Activated T-helper 1 cell treated with anti-CD3 and anti-CD28 coated beads, Interleukin-2, amount 50 U/mL, for 16 hours (primary cell): ENCODE measurements at places on chromosomes 1 and 21.

- no peak for DNase-seq
Measured at GRCh38 chr1:54627196-54627595, 3.9 kb upstream of the FAM151A start.

GRCh38 chr1:204151552-204152309 lies at the start of gene ETNK2:
Gene ETNK2 (minus strand): TSS chr1:204152044. CDS start chr1:204151852, 192 bp downstream.
- DNase-seq = peak; percentile 49

- DNase-seq = no peak
Measured at GRCh38 chr1:205976708-205977401, 26.3 kb downstream of the RAB7B start.

GRCh38 chr1:50978144-50978851 lies 8.3 kb downstream of the CDKN2C start:
- DNase-seq = peak; percentile 12

DNA sequence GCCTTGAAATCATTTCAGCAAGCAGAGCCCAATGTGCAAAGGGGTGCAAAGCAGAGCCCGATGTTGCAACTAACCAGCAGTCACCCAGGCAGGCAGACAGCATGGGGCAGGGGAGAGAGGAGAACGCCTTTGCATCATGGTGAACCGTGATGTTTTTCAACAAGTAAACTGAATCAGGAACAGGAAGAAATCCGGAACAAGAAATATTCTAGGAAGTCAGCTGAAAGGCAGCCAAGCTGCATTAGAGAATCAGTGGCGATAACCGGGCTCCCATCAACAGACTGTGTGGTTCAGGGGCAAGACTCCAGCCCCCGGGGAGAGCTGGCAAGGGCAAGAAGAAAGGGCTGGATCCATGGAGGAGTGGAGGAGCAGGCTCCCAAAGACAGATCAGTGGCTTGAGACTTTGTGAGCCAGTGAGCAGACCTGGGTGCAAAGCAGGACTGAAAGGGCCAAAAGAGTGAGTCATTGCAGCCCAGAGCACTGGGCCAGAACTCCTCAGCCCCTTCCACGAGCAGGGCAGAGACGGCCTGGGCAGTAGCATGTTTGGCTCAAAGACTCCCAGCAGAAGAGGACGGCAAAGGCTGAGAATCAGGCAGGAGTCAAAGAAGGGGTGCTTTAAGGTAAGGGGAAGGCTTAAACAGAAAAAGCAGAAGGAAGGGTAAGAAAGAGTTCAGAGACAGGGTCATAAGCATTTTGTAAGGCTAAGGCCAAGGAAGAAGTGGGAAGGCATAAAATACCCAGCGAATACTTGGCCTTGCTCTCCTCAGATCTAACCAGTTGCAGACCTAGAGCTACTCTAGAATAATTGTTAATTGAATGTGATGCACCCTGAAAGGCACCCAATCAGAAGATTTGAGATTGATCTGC lies 155.0 kb downstream of the SETD4 start:
- DNase-seq = no peak

GRCh38 chr1:71041806-71042205 lies 5.8 kb downstream of the PTGER3 start:
- DNase-seq = no peak

GRCh38 chr1:115137191-115137590 lies 47.9 kb upstream of the TSPAN2 start:
- no peak for DNase-seq

DNA sequence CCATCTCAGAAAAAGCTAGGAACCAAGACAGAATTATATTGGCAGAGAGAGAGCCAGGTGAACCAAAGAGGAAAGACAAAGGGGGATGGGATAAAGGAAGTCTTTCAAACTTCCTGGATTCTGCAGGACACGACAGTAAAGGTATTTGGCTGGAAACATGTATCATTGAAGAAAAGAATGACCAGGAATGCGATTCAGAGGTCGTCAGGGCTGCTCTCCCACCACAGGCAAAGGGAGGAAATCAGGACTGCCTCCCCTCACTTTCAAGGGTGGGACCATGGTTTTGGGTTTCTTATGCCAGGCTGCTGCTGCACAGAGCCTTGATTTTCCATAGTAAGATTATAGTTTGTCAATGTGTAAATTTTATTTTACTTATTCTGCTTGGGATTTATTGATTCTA lies 848.8 kb downstream of the BRINP3 start:
- DNase-seq = no peak

DNA sequence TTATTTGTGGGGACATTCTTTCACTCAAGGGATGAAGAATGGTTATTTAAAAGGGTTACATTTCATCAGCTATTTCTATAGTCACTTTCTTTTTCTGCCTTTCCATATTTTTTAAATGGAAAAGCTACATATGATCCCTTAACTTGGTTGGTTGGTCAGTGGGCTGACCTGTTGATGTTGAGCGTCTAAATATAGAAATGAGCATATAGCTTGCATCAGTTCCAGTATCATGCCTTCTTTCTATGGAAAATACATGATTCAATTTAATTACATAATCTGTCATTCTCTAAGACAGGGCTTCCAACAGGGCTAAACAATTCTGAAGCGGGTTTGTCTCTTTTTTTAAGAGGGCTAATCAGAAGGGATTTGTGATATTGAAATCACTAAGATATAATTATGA lies 40.6 kb downstream of the TYW3 start:
- no peak for DNase-seq

- DNase-seq = no peak
Measured at GRCh38 chr1:79322511-79323027, 316.0 kb upstream of the ADGRL4 start.

DNA sequence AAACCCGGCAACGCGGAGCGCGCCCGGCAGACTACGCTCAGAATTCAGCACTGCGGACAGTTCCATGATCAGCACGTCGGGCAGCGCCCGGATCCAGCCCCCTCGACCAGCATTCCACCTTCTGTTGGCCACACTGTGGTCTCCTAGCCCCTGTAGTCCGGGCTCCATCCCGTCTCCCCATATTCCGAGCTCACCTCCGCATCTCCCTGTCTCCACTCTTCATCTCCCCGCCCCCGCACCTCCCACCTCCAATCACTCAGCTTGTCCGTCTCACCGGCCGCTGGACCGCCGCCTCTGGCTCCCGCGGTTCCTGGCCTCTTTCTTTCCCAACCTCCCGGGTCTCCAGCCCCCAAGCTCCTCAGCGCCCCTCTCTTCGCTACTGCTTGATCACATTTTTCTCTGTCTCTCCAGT lies 500 bp downstream of the EPHA10 start:
- no peak for DNase-seq

DNA sequence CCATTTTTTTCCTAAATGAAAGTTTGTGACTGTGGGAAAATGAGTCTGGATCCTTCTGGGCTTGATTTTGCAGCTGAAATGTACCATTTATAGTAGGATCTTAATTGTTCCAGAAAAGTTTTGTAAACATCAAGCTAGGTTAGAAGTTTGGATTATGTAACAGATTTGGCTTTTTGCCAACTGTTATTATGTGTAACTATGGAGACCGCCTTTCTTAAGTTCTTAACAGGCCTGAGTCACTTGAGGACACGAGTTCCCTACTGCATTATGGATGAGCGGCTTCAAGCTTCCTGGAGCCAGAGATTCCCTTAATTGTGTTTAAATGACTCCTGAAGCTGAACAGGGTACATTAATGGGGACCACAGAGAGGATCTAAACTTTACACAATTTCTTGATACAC lies 22.2 kb downstream of the SLC25A33 start:
- DNase-seq = no peak

DNA sequence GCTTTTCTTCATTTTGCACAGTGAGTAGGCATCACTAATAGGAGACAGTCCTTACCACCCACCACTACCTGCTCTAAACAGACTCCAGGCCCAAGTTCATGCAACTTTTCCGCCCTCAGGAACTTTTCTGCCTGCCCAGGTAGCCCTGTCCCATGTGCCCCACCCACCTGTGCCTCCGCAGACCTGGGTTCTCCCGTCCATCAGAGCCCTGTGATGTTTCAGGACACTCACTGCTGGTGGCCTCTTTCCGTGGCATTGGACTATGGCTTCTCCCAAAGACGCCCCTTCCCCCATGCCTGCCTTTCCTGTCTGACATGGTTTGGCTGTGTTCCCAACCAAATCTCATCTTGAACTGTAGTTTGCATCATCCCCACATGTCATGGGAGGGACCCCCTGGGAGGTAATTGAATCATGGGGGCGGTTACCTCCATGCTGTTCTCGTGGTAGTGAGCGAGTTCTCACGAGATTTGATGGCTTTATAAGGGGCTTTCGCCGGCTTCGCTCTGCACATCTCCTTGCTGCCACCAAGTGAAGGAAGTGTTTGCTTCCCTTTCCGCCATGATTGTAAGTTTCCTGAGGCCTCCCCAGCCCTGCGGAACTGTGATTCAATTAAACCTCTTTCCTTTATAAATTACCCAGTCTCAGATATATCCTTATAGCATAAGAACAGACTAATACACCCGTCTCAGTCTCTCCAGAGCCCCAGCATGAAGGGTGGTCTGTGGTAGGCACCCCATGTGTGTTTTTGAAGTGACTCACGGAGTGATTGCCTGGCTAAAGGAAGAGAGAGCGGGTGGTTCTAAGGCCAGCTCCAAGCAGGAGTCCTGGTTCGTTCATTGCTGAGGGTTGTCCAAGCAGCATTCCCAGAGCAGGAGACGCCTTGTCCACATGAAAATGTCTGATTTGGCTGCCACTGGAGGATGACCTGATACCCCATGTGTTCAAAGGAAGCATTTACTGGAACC lies 86.0 kb upstream of the ZBTB40 start:
- no peak for DNase-seq
